ENCODE measurements at places on chromosomes 7 and 10.

DNA sequence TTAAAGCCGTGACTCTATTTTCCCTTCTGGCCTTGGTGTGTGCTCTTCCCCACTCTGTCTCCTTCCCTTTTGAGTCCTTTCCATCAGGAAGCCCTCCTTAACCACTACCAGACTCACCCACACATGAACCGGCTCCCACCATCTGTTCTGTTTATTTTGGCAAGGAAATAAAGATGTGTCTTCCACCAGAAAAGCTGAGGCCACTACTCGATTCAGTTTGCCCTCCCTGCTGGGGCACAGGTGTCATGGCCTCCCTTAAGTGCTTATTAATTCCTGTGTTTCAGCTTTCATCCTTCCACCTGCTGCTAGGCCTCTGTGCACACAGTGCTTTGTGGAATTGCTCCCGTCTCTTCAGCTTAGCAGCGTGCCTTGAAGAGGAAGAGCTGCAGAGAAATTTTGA is 16.7 kb downstream of the POR start:
- no peak for DNase-seq

GRCh38 chr10:25056726-25057125 is 40.3 kb downstream of the THNSL1 start:
- DNase-seq, result no peak

DNA sequence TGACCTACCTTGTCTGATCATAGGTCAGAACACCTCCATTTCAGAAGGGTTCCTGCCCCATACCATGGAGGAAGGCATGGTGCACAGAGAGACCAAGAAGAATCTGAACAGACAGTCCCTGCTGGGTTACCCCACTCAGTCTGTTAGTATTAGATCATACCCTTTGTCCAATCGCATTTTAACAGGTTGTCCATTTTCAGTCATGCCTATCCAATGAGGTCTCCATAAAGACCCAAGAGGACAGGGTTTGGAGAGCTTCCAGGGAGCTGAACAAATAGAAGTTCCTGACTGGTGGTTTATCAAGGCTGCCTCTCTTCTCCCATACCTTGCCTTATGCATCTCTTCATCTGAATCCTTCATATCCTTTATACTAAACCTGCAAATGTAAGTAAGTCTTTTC is 21.2 kb upstream of the SLC16A12 start:
- DNase-seq, result no peak

DNA sequence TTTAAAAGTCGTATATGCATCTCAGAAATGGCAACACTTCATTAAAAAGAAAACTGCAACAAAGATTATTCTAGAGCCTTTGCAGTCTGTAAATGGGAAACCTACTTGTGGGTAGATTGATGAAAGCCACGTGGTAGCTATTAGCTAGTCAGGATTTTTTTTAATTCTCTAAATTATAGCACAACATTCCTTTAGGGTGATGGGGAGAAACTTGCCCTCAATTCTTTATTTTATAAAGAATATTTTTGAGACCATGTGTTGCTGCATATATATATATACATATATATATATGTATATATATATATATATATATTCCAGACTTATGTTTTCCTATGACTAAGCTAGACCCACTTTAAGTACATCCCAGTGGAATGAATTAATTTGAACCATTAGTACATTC is 118.0 kb downstream of the PPP1R3A start:
- no peak for DNase-seq

DNA sequence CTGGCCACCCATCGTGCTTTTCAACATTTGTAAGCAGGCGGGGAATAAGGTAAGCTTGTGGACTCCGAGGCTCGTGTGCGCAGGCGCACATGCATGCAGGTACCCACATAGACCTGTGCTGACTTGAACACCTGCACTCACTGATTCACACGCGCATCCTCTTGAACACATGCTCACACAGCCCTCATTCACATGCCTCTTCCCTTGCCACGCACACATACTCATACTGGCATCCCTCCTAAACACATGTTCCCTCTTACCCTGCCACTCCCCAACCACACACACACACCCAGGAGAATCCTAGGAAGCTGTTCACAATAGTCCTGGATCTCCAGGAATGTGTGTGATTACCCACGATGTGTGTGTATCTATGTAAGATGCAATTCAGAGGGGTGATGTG is 44.1 kb upstream of the LBX1 start:
- no peak for DNase-seq

- no peak for DNase-seq
These were observed 26.3 kb upstream of the PPIF start for GRCh38 chr10:79320820-79321493.

- DNase-seq, result no peak
These were observed 1.4 kb upstream of the CYP26A1 start for GRCh38 chr10:93072225-93072712.

- DNase-seq, result no peak
These were observed 126.4 kb upstream of the CCDC6 start for GRCh38 chr10:60032723-60033122.

DNA sequence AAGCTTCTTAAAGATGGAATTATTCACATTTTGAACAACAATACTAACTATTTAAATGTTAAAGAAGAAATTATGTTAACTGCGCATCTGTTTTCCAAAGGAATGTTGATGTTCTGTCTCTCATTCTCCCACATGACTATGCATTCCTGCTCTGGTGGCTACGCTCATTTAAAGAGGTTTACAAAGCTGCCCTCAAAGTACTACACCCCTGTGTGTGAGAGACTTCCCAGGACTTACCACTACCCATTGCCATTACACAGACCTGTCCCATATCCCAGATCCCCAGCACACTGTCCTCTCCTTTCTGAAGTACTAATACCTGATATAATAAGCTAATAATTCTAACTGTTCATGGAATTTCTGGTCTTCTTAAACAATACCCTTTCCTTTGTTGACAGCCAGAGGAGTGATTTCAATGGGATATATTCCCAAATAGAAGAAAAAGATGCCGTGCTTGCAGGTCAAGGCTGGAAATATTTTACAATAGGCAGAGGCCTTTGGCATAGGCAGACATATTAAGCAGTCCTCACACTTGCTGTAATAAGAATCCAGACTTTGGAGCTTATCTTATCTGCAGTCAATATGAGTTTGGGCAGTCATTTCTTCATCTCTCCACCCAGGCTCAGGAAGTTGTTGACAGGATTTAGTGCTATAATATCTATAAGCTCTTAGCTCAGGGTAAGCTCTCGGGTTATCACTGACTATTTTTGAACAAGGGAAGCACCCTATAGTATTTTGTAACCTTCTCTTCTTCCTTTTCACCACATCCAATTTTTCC is 12.2 kb downstream of the LIPF start:
- DNase-seq, result no peak

DNA sequence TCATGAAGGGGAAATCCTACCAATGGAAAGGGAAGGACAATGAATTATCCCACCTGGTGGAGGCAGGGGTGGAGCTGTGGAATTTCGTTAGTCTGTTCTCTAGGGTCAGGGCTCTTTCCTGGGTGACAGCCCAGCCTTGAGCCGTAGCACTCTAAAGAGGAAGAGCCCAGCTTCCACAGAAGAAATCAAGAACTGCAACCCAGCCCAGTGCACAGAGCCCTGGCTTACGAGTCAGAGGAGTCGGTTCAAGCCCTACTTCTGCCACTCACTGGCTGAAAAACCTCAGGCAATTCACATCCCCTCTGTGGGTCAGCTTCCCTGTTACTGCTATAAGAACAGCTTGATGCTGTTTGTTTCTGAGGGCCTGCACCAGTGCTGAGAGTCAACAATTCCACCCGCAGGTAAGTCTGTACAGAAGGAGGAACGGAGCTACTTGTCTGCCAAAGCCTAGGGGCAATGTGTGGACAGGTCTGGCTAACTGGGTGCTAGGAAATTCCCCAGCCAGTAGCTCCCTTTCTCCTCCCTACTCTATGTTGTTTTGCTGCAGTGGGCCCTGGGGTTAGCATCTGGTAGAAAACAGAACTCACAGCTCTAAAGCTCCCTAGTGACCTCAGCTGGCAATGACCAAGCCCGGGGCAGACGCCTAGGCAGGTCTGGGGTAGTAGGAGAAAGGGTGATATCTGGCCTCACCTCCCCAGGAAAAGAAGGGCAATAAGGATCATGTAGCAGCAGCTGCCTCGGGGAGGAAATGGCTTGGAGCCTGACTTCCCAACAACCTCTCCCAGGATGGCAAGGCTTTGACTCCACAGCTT is 3.3 kb downstream of the AVPI1 start:
- peak; percentile 39 for DNase-seq
